AG04449 (cell line): ENCODE measurements at places on chromosomes 6 and 20.

GRCh38 chr6:34031625-34032383, 114.1 kb downstream of the GRM4 start:
- no peak for DNase-seq

- DNase-seq: no peak
Observed at GRCh38 chr20:17835934-17836300, 132.7 kb downstream of the SNX5 start.

DNA sequence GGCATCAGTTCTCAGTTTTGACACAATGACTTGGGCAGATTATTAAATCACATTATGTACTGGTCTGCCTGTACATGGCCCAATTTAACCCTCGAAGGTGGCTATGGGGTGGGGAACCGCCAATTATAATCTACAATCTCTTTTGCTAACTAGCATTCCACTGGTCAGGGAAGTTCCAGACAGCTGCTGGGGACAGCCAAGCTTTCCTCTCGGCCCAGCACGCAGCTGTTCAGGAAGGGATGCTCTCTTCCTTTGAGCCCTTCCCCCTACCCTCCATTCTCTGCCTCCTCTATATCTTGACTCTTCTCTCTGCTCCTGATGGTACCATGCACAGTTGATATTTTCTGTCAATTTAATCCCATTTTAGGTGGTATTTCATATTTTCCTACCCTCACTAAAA, 233.5 kb upstream of the AGPAT4 start:
- DNase-seq: no peak

DNA sequence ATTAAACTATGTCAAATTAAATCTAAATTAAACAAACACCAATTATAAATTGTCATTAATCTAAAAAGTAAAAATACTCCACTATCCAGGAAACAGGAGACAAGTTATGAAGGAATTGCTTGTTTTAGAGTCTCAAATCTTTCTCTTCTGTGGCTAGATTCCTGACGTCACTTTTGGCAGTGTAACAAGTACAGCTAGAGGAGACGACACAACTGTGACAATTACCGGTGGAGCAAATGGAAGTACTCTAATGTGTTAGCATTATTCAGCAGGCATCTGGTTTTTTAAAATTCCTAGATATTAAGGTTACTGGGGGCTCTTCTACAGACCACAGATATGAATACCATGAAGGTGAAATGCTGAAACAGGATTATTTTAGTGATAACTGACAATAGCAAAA, 1042.7 kb downstream of the EPHA7 start:
- no peak for DNase-seq

DNA sequence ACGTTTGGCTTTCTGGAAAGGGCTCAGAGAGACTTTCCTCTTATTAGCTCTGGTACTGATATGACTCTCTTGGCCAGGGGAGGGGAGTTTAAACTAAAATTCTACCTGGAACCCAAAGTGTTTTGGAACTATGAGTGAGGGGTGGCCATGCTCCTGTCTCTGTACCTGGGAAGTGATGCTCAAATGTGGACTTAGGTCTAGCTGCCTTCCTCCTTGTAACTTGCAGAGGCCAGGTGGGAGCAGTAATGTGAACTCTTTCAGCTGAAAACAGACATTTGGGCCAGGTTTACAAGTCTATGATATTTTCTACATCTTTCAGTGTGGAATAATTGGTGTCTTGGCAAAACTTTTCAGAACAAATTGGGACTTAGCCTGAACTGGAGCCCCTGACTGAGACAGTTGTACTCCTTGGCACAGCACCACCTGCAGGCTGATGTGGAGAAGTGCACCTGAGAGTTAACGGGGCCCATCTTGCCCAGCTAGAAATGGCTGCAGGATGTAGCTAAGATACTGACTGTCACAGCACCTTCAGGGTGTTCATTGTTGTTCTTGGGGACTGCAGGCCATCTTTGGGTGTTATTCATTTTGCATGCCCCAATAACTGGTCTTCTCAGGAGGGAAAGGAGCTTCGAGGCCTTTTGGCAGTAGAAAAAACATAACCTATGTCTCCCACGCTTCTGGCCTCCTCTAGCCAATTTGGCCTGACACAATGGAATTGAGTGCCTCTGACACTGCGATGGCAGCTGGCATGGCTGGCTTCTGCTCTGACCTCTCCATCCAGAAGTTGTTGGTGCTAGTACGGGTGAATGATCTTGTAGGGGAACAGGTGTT, 37.1 kb downstream of the CD109 start:
- DNase-seq: no peak

DNA sequence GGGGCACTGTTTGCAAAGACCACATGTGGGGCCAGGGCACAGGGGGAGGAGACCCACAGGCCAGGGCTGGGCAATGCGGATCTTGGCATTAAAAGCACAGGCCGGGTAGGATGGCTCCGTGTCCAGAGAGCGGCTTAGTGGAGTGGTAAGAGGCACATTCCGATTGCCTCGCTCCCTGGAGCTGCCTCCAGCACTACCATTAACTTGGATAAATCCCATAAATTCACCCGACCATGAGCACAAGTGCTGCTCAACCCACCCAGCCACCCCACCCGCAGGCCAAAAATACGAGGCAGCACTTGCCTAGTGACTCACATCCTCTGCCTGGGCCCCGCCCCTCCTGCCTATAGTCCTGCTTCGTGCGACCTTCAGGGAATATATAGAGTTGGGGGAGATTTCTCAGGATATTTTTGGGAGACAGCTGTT, 67.5 kb upstream of the QKI start:
- DNase-seq: no peak

DNA sequence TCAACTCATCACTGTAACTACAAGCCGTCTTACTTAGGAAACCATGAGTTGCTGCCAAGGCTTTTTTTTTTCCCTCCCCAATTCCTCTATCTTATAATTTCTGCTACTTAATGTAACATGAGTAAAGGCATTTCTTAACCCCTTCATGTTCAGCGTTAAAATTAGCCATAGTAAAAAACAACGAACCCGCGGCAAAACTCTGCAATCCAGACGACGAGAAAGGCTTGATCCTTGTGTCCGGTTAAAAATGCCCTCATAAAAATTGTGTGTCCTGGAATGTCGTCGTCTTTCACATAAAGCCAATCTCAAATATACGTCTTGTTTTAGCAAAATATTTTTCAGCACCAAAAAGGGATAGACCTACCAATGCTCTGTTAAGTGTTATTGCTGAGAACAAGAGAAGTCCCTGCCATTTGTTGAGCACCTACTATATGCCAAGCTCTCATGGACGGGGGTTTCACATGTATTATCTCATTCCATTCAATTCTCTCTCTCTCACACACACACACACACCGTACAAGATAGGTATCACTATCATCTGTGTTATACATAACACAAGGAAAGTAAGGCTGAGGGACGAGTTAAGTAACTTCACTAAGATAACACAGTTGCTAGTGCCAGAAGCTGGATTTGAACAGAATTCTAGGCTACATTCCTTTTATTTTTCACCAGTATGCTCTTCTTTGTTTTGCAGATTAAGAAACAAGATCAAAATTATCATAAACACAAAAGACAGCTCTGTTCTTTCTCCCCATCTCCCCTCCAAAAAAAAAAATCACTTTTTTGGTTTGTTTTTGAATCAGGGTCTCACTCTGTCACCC, 683 bp upstream of the ARHGAP18 start:
- DNase-seq: no peak
